ENCODE measurements at places on chromosomes 5 and 9. TPM values are rescaled to one million over a fixed set of nuclear protein-coding genes. Genes with fewer than 3 reads are reported as not detected.
A peak's percentile ranks its signal among the peaks of the same experiment; 100 is the strongest.

DNA sequence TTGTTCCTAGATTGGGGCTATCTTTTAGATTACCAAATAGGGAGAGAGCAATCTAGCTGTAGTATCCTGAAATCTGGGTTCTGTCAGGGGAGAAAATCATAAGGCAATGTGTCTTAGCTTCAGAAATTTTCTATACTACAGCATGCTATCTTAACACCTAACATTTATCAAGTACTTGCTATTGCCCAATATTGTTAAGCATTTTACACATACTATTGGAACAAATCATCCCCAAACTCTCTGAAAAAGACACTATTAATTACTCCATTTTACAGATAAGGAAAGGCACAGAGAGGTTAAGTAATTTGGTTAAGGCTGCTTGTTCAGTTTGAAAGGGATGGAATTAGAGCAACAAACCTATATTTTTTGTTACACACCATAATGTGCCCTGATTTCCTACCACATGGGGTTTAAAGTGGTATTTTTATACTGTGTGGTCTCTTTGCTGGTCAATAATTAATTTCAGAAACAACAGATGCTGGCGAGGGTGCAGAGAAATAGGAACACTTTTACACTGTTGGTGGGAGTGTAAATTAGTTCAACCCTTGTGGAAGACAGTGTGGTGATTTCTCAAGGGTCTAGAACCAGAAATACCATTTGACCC is 57.2 kb upstream of the RIC1 start:
- DNase-seq = no peak

GRCh38 chr5:148556835-148557234 is 97.5 kb downstream of the HTR4 start:
- DNase-seq = no peak

DNA sequence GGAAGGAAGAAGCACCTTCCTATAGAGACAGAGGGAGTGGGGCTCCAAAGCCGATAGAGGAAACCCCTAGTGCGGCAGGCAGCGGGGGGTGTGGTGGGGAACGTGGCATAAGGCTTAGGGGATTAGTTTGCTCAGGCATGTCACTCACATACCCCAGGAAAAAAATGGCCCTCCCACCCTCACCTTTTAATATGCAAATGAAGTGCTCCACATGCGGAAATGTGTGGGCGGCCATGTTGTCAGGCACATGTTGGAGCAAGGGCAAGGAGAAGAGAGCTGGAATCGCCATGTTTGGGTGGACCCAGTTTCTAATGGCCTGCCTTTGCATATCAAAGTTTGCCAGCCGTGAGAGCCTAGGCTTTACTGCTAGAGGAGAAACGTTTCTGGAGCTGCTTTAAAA is 758.8 kb downstream of the NR2F1-AS1 start:
- no peak for DNase-seq

DNA sequence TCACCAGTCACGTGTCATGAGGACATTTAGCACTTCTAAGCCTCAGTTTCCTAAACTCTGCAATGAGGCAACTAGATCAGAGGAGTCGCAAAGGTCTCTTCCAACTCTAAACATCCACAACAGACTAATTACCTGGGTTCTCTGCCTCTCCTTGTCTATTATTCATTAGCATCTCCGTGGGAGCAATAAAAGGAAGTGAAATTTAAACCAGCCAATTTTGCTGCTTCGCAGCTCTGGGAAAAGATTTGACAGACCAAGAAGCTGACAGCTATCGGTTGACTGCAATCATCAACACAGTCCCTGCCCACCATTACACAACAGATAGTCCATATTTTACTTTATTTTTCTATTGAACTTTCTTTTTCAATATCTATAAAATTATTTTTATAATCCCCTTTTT is 308.9 kb downstream of the NR2F1-AS1 start:
- no peak for DNase-seq

GRCh38 chr5:54884195-54884536 is 101.2 kb downstream of the ESM1 start:
- DNase-seq = no peak

DNA sequence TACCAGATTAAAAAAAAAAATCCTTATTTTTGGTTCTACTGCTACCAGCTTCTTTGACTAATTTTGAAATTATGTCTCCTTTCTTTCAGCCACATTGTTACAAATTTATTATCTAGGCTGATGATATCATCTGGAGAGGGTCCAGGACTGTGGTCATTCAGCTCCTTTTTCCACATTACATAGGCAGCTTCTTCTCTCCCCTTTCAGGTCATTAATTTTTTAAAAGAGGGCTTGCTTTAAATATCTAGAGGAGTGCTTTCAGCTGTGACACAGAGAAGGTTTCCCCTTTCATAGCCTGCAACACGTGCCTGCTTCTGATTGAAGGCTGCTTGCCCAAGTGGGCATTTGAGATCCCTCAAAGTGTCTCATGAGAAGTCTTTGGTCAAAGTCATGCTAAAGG is 155.7 kb upstream of the PAPPA start:
- DNase-seq = no peak

Gene SOHLH1
- not detected for polyA plus RNA-seq

DNA sequence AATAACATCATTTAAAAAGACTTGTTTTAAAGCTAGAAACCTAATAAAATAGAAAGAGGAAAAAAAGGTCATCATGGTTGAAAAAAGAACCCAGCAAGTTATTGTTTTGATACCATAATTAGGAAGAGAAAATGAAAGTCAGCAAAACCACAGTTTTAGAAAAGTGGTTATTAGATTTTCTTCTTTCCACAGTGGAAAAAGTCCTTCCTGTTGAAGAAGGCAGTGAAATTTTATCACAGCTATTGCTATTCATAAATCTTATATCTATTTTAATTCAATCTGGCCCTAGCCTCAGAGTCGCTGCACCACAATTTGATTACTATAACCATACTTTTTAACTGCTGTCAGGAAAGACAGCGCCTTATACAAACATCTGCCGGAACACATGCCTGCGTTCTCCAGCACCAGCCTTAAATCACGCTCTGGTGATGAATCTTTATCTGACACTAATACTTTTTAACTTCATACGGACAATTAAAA is 60.3 kb downstream of the MAPKAP1 start:
- DNase-seq = peak; percentile 14

- no peak for DNase-seq
Measured at GRCh38 chr9:134565316-134565915, 76.2 kb upstream of the COL5A1 start.

Gene CARTPT
- not detected for polyA plus RNA-seq

DNA sequence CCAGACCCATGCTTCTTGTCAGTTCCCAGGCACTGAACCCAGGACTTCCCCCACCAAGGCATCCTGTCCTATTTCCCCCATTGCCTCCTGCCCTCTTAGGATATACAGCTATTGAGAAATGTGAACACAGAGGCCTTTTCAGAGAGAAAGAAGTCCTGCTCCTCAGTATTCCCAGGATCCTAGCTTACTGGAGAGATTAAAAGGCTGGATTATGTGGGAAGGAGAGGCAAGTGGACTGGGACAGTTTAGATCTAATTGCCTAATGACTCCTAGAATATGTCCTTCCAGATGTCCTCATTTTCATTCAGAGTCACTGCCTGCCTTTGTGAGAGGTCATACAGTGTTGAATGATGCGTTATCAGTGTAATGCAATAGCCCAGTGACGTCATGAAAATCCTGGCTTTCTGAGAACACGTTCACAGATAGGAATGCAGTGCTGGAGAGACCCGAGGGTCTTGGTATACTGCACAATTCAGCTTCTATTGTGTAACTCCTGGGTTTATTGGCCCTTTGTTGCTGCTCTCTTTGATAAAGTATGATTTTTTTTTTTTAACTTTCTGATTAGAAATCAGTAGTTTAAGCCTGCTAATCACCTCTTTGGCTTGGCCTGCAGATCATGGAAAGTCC is 26.2 kb downstream of the WWC1 start:
- no peak for DNase-seq

Gene OBP2B
- polyA plus RNA-seq = not detected

Gene PGM5
- polyA plus RNA-seq = not detected

DNA sequence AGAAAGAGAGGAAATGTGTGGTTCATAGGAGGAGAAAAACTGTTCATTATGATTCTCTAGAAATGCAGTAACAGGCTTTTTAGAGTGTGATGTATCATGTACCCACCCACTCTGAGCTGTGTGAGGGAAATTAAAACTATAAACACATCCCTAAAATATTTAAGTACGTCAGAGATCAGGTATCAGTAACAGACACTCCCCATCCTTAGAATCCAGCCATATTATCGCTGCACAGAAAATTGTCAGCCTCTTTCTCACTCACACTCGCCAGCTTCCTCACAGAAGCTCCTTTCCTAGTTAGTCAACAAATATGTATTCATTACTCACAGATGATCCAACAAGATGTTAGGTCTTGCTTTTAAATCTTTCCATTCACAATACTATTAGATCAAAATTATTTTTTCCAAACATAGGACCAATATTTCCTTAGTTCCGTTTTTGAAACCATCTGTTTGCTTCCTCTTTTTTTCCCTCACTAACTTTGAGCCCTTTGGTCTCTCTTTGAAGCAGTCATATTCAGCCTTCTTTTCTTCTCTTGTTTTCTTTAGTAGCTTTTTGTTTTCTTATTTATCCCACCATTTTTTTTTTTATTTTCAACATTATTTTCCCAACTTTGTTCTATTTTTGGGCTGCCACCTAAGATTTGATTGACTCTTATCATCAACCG is 13.6 kb upstream of the MAST4 start:
- DNase-seq = no peak

Gene ARID3C
- not detected for polyA plus RNA-seq

Gene RARS1
- 16.9 TPM for polyA plus RNA-seq

Gene ORM2
- not detected for polyA plus RNA-seq

DNA sequence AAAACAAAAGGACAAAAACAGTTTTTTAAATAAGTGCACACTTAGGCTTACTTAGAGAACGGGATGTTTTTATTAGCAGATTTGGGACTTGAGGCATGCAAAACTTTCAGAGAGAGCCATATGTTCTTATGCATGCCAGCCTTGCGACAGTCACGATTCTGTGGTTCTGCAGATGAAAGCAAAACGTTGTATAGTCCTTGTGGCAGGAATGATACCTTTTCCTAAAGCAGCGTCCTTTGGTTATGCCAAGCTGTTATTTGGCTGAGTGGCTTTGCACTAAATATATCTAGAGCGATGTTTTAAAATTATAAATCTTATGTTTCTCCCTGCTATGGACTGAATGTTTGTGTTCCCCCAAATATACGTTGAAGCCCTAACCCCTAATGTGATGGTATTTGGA is 152.0 kb downstream of the SH3GL2 start:
- no peak for DNase-seq

DNA sequence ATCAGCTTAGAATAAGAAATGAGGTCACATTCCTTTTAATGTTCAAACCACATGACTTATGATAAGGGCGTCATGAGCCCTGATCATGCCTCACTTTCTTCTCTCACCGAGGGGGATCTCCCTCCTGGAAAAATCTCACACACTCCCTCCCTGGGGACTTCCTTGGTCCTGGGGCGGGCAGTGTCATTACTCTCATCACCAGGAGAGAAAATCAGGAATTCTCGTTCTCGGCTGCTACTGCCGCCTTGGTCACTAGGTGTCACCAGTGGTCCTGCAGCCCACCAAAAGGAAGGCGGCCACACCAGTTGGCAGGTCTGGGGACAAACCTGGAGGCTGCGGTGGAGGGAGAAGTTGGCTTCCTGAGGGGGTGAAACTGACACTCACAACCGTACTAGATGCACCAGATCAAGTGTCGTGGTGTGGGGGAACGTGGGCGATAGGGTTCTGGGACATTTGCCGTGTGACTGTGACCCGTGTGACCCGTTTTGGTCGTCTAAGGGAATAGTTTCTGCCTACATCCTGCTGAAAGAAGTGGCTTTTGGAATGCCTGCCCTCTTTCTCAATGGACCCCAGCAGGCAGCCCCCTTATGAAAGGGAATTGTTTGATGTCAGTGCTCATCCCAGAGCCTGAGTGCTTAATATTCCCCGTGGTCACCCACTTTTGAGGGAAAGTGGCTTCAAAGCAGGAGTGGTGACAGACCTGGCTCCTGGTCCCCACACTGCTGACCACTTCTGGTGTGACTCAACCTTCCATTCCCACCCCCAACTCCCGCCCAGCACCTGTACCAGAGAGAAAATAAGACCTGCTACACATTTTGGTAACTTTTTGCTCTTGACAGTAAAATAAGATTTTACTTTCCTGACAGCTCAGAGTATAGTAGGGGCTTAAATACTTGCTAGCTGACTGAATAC is 63.2 kb downstream of the ACER2 start:
- peak; percentile 23 for DNase-seq

Gene NMUR2
- polyA plus RNA-seq = not detected

Gene PCDHB2
- not detected for polyA plus RNA-seq

GRCh38 chr9:114805670-114806525 is at the start of gene TNFSF15:
Gene TNFSF15 (minus strand): TSS chr9:114806039. CDS start chr9:114806012, 27 bp downstream.
- no peak for DNase-seq

- no peak for DNase-seq
Measured at GRCh38 chr5:81212211-81212751, 20.8 kb upstream of the CKMT2 start.

Gene CARD6
- polyA plus RNA-seq = 1.5 TPM

- DNase-seq = no peak
Measured at GRCh38 chr5:71986101-71986500, 121.2 kb upstream of the MAP1B start.

Gene DNAI1
- polyA plus RNA-seq = not detected

DNA sequence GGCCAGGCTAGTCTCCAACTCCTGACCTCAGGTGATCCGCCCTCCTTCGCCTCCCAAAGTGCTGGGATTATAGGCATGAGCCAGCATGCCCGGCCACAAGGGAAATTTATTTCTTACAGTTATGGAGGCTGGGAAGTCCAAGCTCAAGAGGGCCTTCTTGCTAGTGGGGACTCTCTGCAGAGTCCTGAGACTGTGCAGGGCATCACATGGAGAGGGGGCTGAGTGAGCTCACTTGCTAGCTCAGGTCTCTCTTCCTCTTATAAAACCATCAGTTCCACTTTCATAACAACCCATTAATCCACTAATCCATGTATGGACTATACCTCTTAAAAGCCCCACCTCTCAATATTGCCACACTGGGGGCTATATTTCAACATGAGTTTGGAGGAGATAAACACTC is 5.1 kb upstream of the SPIN1 start:
- DNase-seq = no peak

Gene IFNA13
- polyA plus RNA-seq = not detected
